ENCODE measurements at places on chromosomes 2 and 18.

- no peak for DNase-seq
Observed at GRCh38 chr2:85765081-85765731, 11.4 kb downstream of the ATOH8 start.

DNA sequence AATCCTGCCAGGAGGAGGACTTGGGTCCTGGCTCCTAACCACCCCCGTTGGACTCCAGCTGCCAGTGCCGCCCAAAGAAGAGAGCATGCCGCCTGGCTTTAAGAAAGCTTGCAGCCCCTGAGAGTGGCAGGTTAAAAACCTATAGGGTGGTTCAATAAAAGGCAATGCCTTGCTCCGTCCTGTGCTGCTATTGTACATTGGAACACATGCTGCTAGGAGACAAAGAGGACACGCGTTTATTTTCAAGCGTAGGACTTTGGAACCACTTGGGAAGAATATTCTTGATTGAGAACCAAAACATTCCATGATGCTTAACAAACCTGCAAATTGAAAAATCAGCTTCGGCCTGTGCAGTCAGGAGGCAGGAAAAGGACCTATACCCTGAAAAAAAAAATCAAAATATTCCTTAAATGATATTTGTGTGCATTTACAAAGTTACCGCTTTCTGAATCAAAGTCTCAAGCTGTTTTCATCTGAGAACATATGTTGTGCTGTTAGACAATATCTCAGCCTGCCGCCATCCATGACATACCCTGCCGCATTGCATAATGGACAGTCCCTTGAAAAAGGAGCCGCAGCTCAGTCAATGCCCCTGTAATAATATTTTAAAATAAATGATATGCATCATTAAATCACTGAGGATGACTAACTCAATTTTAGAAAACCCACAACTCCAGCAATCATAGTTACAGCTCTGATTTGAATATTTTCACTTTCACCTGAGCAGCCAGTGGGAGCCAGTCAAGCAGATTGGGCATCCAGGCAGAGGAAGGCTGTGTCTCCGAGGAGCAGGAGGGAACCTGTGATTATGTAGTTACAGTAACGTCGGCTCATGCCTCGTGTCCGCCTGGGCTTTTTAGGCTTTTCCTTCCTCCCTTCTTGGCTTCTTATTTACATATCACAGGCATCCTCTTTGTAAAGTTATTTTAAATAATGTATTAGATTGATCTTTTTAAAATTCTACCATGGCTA lies 805.6 kb upstream of the FANCL start:
- no peak for DNase-seq

- DNase-seq: no peak
Observed at GRCh38 chr2:2232167-2232566, 98.9 kb downstream of the MYT1L start.

- no peak for DNase-seq
Observed at GRCh38 chr2:127277028-127277427, 16.9 kb downstream of the ERCC3 start.

GRCh38 chr2:62999905-63000304 lies 50.7 kb upstream of the OTX1 start:
- peak; percentile 33 for DNase-seq

DNA sequence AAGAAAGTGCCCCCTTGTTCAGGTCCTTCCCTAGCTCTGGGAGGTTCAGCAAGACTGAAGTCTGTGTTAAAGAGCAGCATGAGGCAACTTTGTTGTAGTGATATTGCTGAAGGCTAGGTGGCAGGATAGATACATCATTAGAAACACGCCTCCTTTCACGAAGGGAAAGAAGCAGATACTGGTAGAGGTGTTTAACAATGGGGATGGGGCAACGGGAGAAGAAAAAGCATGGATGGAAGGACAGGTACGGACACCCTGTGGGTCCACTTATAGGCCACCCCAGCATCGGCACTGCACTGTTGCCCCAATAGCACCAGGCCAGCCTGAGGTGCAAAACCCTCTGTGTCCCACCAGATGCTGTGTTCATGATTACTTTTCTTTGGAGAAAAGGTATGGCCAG lies 3.5 kb upstream of the IGFBP5 start:
- peak; percentile 59 for DNase-seq

GRCh38 chr2:142866426-142866825 lies 11.0 kb upstream of the KYNU start:
- DNase-seq: no peak

Measured in fibroblast of the conjunctiva (primary cell).